ENCODE measurements at places on chromosomes 7 and 10.

DNA sequence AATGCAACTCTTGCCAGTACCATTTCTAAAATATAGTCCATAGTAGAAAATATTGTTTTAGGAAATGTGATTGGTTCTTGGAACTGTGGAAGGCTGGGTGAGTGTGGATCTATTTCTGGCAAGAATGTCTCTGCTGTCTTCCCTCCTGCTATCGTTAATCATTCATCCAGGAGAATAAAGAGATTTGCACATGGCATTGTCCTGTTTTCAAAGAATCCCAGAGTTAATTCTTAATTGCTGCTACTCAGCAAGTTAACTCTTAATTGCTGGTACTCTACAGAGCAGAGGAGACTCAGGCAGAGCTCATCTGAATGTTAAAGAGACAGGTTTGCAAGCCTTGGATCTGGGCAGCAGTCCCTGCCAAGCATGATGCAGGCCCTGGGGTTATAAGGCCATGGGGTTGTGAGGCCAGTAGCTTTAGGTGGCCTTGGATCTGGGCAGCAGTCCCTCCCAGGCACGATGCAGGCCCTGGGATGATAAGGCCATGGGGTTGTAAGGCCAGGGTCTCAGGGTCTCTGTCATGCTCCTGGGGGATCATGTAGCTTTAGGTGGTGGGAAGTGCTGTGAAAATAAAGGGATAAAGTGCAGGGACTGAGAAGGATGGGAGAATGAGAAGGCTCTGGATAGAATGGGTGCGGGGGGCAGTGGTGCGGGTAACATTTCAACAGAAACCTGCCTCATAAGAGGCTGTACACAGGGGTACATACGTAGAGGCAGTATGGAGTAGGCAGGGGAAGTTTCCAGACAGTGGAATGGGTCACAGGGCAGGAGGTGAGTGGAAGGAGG lies 162.3 kb downstream of the SVIL start:
- DNase-seq = no peak

GRCh38 chr7:94421681-94422080 lies 27.0 kb downstream of the COL1A2 start:
- DNase-seq = no peak

DNA sequence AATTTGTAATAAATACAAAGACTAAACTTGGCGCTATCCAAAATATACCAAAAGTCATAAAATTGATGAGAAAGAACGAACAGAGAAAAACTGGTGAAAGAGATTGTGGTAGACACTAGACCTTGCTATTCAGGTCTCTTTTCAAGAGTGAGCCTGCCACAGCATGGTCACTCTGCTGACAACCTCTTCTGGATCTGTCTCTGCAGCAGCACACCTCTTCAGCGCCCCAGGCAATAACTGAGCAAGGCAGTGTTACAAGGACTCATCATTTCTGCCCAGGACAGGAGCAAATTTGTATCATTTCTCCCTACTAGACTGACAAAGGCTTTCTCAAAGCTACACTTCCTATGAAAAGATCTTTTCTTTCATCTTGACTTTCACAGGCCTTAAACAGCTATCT lies 976.0 kb downstream of the DNAJB9 start:
- DNase-seq = no peak

GRCh38 chr10:4330636-4331035 lies 495.4 kb upstream of the AKR1E2 start:
- DNase-seq = no peak

DNA sequence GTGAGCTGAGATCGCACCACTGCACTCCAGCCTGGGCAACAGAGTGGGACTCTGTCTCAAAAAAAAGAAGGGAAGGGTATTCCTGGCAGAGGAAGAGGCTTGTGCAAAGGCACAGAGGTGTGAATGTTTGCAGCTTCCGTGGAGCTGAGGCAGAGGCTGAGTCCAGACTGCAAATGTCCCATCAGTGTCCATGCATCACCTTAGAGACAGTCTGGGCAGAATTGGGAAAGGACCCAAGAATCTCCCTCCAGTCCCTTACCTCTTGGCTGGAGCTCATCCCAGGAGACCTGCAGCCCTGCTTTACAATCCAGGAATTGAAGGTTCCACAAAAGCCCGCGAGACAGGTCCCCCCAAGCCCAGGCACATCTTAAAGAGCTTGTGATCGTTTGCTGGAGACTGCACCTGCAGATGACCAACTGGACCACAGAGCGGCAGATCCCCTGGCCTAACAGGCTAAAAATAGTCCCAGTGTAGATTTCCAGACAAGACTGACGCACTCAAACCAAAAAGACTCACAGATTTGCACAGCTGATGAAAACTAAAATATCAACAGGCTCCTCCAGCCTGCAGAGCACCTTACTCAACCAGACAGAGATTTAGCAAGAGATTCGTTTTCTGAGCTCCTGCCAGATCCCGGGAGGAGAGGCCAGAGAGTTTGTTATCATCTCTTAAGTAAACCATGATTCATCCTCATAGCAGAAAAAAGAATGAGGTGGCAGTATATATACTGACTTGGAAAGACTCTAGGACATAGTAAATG lies 22.9 kb upstream of the NANOS1 start:
- DNase-seq = no peak

- no peak for DNase-seq
Observed at GRCh38 chr10:30680908-30681307, 51.4 kb upstream of the LYZL2 start.

DNA sequence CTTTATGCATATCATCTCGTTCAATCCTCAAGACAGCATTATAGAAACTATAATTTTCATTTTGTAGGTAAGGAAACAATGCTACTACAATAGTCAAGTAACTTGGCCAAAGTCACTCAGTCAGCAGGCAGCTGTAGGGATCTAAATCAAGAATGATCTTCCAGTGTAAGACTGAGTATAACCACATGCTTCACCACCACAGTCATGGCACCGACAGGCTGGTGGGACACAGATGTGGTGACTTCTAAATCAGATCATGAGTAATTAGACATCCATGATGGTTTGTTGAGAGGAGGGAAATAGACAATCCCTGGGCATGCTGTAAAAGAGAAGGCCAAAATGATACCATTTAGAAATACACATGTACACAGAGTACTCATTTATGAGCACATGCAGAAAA lies 84.1 kb upstream of the ASAH2 start:
- no peak for DNase-seq

- DNase-seq = no peak
Observed at GRCh38 chr10:129416956-129417765, 49.9 kb upstream of the MGMT start.

- no peak for DNase-seq
Observed at GRCh38 chr10:35870665-35871310, 228.7 kb upstream of the FZD8 start.

DNA sequence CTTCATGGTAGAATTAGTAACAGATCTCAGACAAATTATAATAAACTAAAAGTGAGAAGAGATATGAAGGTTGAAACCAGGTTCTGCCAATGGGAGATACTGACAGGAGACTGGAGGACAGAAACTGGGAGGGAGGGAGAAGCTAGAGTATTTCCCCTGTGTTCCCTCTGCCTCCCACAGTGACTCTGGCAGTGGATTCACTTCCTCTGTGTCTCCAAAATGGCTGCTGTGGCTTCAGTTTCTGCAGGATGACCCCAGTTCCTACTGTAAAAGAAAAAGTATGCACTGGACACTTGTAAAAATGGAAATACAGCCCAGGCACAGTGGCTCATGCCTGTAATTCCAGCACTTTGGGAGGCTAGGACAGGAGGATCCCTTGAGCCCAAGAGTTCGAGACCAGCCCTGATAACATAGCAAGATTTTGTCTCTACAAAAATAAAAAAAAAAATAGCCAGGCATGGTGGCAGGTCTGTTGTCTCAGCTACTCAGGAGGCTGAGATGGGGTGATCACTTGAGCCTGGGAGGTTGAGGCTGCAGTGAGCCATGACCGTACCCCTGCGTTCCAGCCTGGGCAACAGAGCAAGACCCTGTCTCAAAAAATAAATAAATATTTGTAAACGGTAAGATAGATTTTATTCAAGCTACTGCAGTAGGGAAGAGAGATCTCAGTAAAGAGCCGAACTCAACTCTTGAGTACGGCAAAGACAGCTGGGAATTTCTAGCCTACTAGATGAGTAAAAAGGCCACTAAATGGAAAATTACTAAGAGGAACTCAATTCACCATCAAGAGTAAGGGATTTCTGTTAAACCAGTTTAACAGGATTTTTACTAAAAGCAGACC lies 156.6 kb upstream of the TRIM24 start:
- no peak for DNase-seq

GRCh38 chr7:68613897-68614296 lies 984.4 kb upstream of the AUTS2 start:
- DNase-seq = no peak

GRCh38 chr7:131501422-131501821 lies 55.0 kb downstream of the PODXL start:
- peak; percentile 28 for DNase-seq

- no peak for DNase-seq
Observed at GRCh38 chr7:76328389-76328788, 25.9 kb downstream of the HSPB1 start.

DNA sequence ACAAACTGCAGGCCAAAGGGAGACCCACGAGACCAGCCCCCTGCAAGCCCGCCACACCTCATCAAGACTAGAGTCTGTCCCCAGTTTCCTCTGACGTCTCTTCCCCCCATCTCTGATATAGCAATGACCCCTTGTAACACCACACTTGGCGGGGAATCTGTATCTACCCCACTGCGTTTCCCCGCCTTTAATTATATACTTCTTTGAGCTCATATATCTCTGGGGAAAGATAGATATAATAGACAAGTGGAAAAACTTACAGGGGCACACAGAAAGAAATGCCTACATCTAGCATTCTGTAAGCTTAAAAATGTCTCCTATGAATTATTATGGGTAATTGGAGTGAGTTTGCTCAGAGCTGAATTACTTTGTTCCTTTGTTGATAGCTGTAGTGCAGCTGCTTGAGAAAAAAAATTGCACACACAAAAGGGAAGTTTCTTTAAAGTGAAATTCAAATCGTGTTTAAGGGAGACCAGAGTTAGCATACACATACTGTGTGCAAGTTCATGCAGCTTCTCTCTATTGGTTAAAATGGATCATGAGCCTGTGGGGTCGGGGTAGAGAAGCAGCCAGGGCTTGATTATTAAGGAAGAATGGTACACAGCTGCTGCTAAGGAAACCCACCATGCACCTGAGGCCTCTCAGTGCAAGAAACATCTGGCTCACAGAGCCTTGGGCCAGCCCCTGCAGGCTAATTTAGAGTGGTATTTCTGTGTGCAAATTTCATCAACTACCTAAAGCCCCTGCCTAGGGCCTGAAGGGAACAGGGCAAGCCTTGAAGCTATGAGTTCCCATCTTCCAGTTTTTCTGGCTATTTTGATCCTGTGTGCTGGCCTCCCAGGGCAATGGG lies 32.5 kb downstream of the CDCA7L start:
- no peak for DNase-seq

GRCh38 chr10:50990568-50991455 lies 83.5 kb upstream of the PRKG1 start:
- no peak for DNase-seq

GRCh38 chr7:43754596-43754995 lies 3.9 kb upstream of the BLVRA start:
- DNase-seq = no peak

GRCh38 chr10:25808372-25808771 lies 125.7 kb upstream of the MYO3A start:
- no peak for DNase-seq

DNA sequence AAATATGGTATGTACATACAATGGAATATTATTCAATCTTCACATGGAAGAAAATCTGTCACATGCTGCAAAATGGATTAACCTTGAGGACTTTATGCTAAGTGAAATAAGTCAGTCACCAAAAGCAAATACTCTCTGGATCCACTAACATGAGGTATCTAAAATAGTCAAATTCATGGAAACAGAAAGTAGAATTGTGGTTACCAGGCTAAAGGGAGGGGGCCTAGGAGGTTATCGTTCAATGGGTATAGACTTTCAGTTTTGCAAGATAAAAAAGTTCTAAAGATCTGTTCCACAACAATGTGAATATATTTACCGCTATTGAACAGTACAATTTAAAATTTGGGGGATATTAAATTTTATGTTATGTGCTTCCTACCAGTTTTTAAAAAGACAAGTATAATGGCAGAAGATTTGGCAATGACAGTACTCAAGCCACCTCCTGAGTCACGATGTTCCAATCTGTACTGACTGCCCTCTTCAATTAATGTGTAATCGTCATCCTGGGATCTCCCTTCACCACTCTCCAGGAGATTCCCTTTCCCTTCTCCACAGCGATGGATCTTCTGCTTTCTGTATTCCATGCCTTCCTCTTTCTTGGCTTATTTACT lies 32.3 kb upstream of the IL6 start:
- DNase-seq = no peak

DNA sequence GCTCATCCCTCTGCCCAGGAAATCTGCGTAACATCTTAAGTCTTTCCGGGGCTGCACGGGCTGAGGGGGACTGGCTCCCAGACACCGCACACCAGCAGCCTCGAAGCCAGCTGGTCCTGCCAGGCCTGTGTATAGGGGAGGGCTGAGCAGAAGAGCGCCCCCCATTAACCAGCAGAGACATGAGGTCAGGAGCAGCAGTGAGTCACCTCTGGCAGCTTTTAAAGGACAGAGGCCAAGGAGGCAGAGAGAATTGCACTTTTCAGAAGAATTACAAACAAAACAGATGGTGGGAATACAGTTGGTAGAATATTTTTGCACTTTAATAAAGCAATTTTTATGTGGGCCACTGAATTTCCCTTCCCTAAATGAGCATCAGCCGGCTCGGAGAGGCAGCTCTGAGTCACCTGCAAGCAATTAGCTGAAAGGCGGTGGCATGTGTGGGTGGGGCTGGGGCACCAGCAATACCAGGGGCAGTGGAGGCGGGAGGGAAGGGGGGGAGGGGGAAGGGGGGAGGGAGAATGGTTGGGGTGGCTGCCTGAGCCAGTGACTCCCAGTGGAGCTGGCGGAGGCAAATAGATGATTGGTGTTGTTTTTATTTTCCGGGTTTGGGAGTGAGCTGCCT lies 39.1 kb downstream of the GOLGA7B start:
- no peak for DNase-seq

DNA sequence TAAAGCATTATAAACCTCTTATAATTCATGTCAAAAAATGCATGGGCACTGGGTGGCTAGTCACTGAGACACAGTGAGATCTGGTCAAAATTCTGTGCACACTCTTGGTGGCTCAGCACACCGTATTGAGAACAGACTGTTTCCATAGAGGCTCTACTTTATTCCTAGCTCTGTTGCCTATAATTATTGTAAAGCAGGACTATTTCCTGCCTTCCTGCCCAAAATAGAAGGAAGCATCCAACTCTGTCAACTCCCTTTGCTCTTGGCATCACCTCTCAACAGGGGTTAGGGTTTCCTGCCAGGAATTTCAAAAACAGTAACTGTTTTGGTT lies 45.1 kb downstream of the PTN start:
- no peak for DNase-seq

DNA sequence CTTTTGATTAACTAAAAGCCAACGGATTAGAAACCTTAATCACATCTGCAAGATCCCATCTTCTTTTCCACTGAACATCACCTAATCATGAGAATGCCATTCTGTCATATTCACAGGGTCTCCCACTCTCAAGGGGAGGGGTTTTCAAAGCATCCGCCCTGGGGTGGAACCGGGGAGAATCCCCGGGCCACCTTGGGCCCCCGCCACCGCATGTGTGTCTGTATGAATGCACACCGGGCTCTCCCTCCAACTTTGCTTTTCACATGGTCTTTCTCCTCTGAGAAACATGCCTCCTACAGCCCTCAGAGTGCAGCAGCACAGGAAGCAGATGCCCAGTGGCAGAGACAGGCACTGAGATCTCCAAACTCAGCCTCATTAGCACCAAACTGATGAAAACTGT lies 233.2 kb upstream of the PPP2R2D start:
- DNase-seq = no peak

All from activated CD4-positive, alpha-beta T cell treated with anti-CD3 and anti-CD28 coated beads, Interleukin-2, amount 50 U/mL, for 4 hours (primary cell).